ENCODE measurements at places on chromosomes 5 and 9.

DNA sequence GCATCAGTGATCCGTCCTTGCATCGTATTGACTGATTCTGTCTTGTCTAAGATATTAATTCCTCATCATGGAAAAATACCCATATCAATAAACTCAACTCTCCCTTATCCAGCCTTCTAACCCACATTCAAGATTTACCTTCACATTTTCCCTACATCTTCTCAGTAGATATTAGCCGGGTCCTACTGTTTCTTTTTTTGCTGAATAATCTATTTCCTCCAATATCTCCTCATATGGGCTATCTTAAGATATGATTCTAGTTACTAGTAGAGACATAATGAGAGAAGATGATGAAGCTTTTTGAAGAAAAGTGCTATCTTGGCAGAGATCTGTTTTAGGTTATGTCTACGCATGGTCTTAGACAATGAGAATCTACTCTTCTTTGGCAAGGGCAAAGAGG is 785.8 kb downstream of the BRINP1 start:
- no peak for DNase-seq

DNA sequence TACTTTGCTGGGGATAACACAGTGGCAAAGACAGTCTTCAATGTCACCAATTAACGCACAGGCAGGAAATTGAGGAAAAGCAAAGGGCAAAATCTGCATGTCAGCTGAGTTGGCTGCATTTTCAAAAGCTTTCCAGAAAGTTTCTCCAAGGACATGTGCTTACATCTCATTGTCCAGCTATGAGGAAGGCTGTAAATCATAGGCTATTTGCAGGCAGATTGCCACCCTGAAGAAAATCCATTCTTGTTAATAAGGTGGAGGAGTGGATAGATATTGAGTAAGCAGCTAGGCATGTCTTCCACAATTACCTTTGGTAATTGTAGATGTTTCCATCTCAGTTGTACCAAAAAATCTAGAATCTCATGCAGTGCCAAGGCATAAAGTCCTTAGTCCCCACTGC is 278.0 kb upstream of the NUDT12 start:
- DNase-seq: no peak

DNA sequence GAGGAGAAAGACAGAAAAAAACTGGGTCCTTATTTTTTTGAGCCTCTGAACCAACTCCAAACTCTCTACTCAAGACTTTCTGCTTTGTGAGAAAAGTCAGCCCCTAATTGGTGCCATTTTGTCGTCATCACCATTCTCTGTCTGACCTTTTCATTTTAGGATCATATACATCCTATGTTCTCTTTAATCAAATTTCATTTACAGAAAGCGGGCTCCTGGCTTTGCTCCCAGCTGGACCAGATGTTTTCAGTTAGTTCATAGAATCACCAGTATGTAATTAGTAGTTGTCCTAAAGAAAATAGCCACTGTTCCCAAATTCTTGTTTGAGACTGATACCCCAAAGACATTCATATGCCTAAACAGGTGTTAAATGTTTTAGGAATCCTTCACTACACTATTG is 28.6 kb upstream of the SLCO4C1 start:
- DNase-seq: no peak

DNA sequence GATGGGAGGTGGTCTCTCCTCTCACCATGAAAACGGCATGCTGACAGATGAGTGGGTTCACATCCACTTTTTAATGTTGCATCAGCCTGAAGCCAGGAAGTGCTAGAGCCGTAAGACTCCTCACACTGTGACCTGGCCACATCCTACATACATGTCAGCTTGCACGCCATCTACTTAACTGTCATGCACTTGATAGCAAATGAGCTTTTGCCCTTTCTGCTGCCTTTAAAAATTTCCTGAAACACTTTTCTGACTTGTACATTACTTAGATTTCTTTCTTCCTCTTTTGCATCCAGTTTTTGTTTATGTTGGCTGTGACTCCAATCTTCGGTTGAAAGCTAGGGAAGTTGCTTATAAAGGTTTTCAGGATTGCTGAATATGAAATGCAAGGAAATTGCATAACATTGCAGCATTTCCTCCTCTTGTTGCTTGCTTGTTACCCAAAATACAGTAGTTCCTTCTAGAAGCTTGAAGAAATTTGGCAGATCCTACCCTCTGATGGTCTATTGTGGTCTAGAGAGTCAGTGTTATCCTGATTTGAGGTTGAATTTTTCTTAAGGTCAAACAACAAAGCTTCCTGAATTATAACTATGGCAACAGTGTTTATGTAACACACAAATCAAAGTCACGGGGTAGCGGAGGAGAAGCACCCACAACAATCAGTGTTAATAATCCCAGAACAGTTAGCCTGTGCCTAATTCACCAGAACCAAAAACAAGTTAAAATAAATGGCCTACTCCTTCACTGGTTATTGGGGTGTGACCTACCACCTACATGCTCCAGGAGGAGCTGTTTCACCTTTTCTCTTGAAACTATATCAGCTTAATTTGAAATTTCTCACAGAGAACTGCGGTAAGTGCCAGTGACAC is 232.5 kb downstream of the ARHGAP26 start:
- DNase-seq: no peak

- DNase-seq: no peak
Observed at GRCh38 chr9:26308328-26308727, 584.3 kb downstream of the CAAP1 start.

GRCh38 chr5:87404359-87404758 is 8.4 kb downstream of the CCNH start:
- no peak for DNase-seq

Data from activated CD8-positive, alpha-beta memory T cell treated with anti-CD3 and anti-CD28 coated beads for 1 hour (primary cell).